ENCODE measurements at places on chromosomes 16 and 17.
A peak's percentile ranks its signal among the peaks of the same experiment; 100 is the strongest.

GRCh38 chr16:17773698-17774101 is 302.9 kb upstream of the XYLT1 start:
- DNase-seq: no peak

DNA sequence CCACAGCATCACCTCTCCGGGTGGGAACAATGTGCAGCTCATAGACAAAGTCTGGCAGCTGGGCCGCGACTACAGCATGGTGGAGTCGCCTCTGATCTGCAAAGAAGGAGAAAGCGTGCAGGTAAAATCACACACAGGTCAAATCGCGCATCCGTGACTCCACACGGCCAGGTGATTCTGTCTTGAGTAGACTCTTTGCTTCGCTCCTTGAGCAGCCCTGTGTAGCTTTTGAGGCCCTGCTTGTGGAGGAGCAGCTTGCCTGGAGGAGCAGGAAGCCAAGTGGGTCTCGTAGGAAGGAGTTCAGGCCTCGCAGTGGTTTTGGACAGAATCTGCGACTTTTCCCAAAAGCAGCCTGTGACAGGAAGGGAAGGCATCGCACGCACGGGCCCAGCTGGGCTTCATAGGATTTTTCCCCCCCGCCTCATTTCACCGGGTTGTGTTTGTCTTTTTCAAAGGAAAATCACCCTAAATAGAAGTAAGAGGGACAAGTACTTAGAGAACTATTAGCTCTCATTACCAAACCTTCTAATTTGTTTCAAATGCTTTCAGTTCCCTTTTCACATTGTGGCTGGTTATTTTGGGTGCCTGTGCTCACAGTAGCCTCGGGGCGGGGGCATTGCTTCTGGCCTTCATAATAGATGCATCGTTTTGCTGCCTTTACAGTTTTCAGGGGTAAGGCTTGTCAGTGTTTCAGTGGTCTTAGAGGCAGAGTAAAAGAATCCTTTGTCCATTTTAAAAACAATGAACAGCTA is 71.5 kb downstream of the SEC14L1 start:
- DNase-seq: peak; percentile 92

DNA sequence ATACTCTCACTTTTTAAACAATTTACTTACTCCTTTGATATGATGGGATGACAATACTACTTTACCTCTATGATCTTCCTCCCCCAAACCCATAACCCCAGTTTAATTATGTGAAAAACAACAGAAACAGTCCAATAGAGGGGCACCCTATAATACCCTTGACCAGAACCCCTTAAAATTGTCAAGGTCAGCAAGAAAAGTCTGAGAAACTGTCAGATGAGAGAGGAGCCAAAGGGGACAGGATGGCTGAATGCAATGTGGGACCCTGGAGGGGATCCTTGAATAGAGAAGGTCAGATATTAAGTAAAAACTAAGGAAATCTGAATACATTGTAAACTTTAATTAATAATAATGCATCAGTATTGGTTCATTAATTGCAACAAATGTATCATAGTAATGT is 15.8 kb upstream of the HYDIN start:
- DNase-seq: no peak

- DNase-seq: no peak
Measured at GRCh38 chr16:70775399-70775798, 25.6 kb downstream of the VAC14 start.

- DNase-seq: peak; percentile 10
Measured at GRCh38 chr16:24203675-24204074, 52.5 kb upstream of the CACNG3 start.

DNA sequence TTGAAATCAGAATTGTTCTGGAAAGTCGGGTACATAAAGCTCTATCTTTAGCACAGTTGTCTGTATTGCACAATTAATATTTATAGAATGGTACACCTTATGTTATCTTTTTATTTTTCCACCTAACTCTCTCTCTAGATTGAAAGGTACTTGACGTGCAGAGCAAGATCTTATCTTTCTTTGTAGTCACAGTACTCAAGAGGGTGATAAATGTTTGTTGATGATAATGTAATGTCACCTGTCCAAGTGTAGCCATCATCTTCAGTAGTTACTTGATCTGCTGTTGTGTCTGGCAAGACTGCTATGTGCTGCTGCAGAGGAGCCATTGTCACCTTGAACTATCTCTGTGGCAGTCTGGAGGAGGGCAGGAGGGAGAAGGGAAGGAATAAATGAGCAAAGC is 5.3 kb downstream of the HMOX2 start:
- DNase-seq: no peak

DNA sequence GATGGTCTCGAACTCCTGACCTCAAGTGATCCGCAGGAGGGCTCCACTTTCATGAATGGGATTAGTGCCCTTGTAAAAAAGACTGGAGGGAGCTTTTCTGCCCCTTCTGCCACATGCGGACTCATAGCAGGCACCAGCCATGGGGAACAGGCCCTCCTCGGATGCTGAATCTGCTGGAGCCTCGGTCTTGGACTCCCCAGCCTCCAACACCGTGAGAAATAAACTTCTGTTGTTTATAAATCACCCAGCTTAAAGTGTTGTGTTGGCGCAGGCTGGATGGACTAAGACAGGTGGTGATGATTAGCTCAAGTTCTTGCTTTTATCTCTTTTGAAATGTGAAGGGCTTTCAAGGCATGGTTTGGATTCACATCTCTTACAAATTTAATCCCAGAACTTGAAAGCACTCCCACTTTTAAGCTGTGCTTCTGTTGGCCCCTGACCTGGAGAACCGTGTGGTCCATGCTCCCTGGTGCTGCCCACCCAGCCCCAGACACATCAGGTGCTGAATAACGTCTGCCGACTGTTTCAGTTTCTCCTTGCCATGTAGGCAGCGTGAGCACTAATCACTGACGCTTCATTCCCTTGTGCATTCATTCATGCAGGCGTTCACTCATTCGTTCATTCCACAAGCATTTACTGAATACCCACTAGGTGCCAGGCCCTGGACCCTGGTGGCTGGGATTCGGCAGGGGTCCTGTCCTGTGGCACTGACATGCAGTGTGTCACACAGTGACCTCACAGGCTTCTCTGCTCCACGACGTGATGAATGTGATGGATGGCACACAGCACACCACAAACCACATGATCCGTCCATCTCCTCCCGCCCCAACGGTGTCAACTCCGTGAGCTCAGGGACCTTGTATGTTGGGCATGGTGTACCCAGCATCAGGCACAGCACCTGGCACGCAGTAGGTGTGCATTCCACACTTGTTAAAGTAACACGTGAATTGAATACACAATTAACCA is 8.9 kb downstream of the CIBAR2 start:
- DNase-seq: peak; percentile 86

DNA sequence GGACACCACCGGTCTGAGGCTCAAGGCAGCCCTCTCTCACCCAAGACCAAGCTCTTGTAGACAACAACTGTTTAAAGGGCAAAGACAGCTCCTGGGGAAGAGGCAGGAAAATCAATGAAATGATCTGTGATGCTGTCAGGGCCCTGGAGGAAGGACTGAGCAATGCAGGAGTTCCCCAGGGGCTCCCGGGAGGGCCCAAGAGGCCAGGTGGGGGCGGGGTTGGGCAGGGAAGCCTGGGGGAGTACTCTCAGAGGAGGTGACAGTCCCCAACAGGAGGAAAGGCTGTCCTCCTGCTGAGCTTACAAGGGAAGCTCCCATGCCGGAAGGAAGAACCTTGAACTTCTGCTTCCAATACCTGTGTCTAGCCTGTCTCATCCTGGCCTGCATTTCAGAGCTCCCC is 8.3 kb upstream of the NOS2 start:
- no peak for DNase-seq

- DNase-seq: no peak
Measured at GRCh38 chr17:32564325-32564724, 77.5 kb downstream of the CDK5R1 start.

DNA sequence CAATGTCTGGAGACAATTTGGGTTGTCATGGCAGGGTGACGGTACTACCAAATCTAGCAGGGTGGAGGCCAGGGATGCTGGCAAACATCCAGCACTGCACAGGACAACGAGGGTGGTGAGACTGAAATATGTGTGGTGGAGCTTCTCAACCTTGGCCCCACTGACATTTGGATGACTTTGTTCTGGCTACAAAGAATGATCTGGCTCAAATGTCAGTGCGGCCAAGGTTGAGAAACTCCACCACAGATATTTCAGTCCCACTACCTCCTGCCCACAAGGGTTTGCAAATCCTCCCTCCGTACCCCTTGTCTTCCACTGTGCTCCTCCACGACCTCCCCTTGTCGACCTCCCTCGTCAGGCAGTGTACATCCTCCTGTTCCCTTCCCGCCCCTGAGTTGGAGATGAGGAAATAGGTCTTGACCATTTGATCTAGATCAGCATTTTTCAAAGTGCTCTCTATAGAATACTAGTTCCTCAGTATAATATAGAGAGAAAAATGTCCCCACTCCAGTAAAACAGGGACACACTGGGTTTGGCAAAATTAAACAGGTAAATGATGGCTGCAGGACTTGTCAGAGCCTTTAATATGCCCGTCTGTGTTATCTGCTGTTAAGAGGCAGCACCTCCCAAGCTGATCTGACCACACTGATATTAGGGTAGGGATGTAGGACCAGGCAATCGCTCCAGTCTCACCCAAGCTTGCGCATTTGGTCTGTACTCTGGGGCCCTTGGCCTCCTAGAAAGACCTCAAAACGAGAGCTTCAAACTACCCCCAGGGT is 6.8 kb downstream of the OSGIN1 start:
- no peak for DNase-seq

DNA sequence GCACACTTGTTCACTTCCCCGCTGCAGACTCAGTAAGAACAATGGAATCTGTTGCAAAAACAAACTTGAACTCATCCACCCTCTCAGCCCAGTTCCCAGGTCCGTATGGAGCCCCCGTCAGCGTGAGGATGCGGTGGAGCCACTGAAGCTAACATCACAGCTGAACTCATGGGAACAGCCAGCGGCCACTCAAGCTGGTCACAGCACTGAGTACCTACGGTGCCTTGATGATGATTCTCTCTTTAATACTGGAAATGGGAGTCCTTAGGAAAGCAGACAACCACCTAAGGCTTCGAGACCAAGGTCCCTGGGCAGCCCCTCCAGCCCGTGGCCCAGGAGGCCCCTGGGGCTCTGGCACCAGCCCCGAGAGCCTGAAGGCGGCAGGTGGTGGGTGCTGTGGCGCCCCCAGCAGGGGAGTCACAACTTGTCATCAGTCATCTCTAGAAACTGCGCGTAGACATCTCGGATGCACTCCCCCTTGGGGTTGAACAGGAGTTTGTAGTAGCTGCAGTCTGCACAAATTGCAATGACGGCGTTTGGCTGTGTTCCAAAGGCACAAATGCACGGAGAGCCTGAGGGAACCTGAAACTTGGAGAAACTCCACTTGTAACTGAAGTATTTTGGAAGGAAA is 31.0 kb upstream of the RHOT1 start:
- DNase-seq: peak; percentile 12
